ENCODE measurements at places on chromosomes 11 and 22.
A peak's percentile ranks its signal among the peaks of the same experiment; 100 is the strongest.

DNA sequence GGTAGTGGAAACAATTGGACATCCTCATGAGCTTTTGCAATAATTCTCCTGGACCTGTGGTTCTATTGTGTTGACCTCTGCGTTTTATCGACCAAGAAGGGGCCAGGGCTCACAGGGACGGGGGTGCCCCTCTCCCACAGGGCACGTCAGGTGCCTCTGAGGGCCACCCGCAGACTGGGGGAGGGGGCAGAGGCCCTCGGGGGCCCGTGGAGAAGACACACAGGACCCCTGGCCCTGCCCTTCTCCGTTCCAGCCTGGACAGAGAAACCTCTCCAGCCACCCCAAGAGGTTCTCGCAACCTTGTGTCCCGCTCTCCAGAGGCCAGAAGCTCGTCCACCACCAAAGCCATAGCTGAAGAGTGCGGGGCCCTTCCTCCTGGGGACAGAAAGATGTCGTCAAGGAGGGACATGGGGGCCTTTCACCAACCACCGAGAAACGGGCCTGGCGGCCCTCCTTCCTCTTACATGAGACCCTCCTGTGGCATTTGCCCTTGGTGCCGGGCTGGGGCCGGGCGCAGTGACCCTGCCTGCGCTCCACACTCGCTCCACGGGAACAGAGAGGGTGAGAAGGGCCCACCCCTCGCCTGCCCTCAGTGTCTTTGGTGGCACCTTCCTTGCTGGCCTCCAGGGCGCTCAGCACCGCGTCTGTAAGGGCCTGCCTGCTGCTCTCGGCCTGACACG, 57.3 kb downstream of the GRAMD4 start:
- DNase-seq = no peak

GRCh38 chr11:134037046-134037908, 31.6 kb upstream of the JAM3 start:
- DNase-seq = peak; percentile 39

DNA sequence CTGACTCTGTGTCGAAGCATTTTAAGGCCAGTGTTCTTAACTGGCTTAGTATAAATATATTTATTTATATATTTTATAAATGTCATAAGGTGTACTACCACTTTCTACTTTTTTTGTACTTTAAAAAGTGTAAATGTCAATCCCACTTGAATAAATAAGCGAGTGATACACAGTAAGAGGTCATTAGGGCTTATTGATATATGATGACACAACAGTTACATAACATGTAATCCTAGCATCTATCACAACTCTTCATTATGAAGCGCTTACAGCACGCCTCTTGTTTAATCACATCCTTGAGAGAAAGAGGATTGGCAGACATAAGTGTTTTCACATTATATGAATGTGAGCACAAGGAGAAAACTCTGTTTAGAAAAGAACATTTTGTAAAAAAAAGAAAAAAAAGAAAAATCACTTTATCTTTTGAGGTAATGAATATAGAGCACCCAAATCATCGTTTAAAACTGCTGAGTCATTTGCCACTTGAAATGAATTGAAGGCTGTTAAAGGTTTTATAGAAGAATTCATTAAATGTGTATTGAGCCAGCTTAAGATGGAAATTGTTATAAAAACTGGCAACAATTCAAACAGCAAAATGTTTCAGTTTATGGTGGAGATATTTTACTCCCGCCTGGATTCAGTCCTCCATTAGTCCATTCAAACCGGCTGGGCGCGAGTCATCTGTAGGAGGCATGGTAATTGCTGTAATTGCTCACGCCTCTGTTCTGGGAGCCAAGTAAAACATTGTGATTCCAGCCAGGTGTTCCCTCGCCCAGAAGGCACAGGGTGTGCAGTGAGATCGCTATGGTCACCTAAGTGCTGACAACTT, 627.3 kb upstream of the KIRREL3 start:
- no peak for DNase-seq

DNA sequence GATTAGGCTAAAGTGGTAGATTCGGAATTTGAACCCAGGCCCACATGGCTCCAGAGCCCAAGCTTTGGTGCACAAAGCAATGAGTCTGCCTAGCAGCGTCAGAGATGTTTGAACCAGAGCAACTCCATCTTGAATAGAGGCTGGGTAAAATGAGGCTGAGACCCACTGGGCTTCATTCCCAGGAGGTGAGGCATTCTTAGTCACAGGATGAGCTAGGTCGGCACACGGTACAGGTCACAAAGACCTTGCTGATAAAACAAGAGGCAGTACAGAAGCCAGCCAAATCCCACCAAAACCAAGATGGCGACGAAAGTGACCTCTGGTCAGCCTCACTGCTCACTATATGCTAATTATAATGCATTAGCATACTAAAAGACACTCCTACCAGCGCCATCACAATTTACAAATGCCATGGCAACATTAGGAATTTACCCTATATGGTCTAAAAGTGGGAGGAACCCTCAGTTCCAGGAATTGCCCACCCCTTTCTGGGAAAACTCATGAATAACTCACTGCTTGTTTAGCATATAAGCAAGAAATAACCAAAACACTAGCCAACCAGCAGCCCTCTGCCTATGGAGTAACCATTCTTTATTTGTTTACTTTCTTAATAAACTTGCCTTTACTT, 40.3 kb upstream of the DAGLA start:
- no peak for DNase-seq

DNA sequence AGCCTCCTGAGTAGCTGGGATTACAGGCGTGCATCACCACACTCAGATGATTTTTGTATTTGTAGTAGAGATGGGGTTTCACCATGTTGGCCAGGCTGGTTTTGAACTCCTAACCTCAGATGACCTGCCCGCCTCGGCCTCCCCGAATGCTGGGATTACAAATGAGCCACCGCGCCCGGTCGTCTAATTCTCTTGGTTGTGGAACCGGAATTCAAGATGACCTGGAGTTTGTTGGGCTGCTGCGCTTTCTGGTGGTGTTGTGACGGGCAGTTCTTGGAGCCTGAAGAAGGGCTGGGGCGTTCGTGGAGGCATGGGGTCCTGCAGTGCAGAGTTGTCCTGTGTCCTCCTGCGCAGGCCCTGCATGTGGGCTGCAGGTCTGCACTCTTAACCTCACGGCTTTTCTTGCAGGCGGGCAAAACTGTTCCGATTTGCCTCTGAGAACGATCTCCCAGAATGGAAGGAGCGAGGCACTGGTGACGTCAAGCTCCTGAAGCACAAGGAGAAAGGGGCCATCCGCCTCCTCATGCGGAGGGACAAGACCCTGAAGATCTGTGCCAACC, 4.9 kb upstream of the TRMT2A start:
- no peak for DNase-seq

DNA sequence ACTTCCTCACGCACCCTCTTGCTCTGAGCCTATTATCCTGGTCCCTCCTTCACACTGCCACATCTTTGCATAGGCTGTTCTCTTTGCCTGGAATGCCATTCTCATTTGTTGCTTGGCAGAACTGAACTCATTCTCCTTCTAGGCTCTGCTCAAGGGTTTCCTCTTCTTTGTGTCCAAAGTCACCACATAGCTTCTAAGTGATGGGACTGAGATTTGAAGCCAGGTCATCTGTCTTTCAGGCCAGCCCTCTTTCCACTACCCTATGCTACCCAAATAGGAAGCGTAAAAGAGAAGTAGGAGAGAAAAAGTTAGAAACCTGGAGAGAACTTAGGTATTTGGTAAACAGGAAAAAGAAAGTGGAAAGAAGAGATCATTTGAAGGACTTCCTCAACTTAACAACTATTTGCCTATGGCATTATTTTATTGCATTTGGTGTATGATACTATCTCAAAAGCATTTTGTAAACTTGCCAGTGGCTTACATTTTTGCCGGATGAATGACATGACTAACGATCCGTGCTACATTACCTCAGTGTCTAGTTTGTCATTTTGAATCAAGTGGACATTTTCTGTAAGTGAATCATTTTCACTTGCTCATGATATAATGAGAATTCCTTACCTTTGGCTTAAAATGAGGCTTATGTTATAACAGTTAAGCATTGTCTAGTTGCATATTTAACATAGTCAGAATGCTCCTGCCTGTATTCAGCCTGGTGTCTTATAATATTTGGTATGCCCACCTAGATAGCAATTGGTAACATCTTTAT, 18.5 kb downstream of the NF2 start:
- no peak for DNase-seq

- no peak for DNase-seq
Measured at GRCh38 chr11:7968686-7969085, 3.4 kb upstream of the NLRP10 start.

DNA sequence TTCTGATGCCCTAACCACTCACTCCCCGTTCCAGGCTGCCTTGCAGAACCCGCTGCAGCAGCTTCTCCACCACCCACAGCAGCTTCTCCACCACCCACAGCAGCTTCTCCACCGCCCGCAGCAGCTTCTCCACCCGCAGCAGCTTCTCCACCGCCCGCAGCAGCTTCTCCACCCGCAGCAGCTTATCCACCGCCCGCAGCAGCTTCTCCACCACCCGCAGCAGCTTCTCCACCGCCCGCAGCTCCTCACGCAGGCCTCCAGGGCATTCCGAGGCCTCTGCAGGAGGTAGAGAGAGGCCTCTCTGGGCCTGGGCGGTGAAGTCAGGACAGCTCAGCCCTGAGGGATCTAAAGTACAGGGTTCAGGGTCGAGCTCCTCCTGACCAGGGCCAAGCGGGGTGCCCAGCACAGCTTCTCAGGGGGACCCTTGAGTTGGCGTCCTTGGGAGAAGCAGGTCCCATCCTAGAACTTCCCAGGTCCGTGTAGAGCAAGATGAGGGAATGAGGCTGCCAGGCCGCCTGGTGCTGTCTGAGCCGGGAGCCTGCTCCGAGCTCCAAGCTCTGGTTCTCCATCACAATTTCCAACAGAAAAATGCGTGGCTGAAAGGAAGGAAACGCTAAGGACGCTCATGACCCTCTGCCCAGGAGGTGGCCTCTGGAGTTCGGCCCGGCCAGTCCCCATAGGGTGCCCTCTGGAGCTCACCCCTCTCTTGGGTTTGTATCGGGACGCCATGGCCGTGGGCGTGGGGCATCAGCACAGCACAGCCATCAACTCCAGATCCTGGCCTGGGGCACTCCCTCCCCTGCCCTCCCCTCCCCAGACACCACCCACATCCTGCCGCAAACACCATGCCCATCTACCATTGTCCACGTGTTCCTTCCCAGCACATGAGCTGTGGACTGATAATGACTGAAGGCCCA, 528.6 kb downstream of the BRD1 start:
- no peak for DNase-seq

DNA sequence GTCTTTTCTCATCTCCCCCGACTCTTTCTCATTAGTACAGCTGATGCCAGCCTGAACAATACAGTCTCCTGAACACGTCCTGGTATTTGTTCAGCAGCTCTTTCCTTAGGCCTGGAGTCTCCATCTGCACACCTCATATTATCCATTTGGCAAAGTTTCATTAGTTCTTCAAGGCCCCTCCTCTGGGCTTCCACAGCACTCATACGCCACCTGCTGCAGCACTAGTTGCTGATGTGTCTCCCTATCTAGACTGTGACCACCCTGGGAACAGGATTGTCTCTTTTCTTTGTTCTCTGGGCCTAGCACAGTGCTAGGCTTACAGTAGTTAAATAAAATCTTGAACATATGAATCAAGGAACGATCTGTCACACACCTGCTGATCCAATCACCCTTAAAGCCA, 17.2 kb downstream of the DCHS1 start:
- no peak for DNase-seq

DNA sequence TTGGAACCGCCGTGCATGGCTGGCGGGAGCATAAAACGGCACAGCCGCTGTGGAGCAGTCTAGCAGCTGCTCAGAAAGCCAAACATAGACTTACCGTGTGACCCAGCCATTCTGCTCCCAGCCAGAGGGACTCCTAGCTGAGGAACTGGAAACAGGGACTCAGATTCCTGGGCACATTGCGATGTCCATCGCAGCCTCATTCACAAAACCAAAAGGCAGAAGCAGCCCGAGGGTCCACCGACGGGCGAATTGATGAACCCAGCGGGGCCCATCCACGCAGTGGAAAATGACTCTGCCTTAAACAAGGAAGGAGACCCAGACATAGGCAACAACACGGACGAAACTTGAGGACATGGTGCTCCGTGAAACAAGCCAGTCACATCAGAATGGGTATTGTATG, 5.7 kb upstream of the MUC5B start:
- DNase-seq = no peak

DNA sequence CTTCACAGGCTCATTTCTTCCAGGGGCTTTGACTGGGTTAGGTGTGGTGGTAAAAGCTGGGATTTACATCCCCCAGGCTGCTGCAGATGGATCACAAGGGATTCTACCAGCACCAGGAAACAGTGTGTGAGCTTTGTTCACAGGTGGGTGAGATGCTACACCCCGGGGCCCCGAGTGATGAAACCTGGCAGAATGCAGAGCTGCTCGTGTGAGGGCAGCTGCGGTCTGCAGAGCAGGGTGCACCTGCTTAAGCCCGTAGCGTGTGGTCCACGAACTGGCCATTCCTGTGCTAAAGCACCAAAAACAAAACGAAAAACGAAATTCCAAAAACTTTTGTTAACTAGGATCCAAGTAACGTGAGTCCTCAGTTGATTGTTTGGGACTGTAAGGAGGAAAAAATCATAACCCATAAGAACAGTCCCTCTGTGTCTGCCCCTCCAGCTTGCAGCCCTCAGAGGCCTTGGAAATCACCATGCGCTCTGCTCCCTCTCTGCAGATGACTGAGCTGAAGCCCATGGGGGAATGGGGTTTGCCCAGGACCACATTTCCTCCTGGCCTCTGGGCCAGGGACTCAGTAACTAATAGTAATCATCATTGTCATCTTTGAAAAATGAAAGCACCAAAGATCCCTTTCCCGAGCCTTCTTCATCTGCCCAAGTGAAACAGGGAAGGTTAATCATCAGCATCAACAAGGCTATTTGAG, 24.6 kb downstream of the ELF5 start:
- no peak for DNase-seq

DNA sequence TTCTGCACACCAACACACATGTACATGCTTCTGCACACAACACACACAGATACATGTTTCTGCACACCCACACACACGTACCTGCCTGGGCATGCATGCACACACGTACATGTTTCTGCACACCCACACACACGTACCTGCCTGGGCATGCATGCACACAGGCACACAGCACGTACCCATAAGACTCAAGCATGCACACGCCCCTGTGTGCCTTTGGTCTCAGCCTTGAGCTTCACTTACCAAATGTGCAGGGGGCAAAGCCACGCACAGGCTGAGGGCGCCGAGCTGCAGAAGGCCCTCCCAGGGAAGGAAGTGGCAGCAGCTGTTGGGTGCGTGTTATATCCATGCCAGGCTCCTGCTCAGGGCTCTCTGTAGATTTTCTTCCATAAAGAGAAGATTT, 34.7 kb upstream of the SMIM38 start:
- DNase-seq = no peak

GRCh38 chr11:57515332-57516060, at the start of gene SLC43A1:
SLC43A1 (minus strand) TSS chr11:57515702; CDS start chr11:57514111, 1,591 bp downstream.
- DNase-seq = no peak

- no peak for DNase-seq
Measured at GRCh38 chr11:118842369-118842768, 41.3 kb upstream of the CXCR5 start.

DNA sequence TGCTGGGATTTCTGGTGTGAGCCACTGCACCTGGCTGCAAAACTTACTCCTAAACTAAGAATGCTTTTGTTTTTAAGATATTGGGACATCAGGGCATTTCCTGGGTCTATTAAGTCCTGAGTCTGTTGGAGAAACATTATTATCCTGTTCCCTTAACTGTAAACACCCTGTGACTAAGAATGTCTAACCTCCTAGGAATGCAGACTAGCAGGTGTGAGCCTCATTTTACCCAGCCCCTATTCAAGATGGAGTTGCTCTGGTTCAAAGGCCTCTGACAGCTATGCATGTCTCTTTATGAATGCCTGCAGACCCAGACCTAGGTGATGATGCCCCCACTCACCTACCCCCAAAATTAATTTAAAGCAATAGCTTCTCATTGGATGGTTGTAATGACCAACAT, 46.2 kb downstream of the DEPDC5 start:
- no peak for DNase-seq

GRCh38 chr11:14742849-14743559, 99.4 kb downstream of the PDE3B start:
- DNase-seq = no peak
